Hematopoietic multipotent progenitor cell treated with erythropoietin and hydrocortisone succinate and interleukin-3 and kit ligand, for 17 days (in vitro differentiated cells): ENCODE measurements at places on chromosomes 7 and 10.
A peak's percentile ranks its signal among the peaks of the same experiment; 100 is the strongest.

- DNase-seq = no peak
Observed at GRCh38 chr7:18667466-18667865, 171.9 kb downstream of the HDAC9 start.

GRCh38 chr10:63699785-63700613 is 178.8 kb downstream of the REEP3 start:
- no peak for DNase-seq

- DNase-seq = no peak
Observed at GRCh38 chr7:42083284-42083683, 153.7 kb downstream of the GLI3 start.

DNA sequence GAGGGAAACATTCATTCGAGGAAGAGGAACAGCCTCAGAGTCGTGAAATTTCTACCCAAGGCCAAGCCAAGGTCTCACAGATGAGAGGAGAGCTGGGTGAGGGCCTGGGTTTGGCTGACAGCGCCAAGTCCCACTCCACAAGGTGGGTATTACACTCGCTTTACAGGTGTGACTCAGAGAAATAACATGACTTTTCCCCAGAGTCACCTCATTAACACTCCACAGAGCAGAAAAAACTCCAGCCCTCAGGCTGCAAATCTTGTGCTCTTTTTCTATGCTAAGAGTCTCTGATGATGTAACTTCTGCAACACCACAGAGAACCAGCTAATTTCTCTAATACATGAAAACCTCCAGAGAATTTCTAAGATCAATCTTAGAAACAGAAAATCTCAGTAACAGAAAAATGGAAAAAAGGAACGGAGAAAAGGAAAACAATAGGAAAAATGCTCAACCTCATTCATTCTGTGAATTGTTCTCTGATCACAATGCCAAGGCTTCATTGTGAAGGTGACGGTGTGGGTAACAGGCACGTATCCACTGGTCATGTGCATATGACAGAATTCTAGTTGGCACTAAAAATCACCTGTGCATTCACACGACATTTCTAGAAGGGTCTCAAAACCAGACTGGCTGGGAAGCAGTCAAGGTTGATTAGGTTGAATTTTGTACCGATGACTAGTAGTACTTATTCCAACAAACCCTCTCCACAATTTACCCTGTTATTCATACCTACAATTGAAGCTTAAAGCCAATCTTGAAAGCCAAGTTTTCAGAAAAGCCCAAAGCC is 20.3 kb downstream of the YWHAG start:
- no peak for DNase-seq

GRCh38 chr10:124006526-124006925 is 86.9 kb downstream of the CHST15 start:
- no peak for DNase-seq

- no peak for DNase-seq
Observed at GRCh38 chr7:157650801-157651200, 314.0 kb downstream of the DNAJB6 start.

DNA sequence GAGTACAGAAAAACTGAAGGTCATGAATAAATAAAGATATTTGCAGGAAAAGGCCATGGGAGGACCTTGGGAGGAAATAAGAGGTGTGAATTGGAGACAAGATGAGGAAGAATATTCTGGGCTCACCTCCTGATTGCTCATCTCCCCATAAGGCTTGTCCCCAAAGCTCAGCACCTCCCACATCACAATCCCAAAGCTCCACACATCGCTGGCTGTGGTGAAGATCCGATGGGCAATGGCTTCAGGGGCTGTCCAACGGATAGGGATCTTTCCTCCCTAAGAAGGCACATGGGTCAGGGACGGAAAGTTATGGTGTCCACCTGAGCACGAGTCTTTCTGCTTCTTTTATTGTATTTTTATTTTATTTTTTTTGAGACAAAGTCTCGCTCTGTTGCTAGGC is 12.9 kb downstream of the ZYX start:
- no peak for DNase-seq

- DNase-seq = no peak
Observed at GRCh38 chr10:127122831-127123230, 73.6 kb downstream of the INSYN2A start.

- no peak for DNase-seq
Observed at GRCh38 chr10:47264797-47265281, 35.2 kb upstream of the GDF10 start.

GRCh38 chr7:45187946-45188411 is 30.4 kb downstream of the RAMP3 start:
- DNase-seq = no peak

GRCh38 chr7:2104107-2104710 is 128.5 kb downstream of the MAD1L1 start:
- DNase-seq = peak; percentile 58

DNA sequence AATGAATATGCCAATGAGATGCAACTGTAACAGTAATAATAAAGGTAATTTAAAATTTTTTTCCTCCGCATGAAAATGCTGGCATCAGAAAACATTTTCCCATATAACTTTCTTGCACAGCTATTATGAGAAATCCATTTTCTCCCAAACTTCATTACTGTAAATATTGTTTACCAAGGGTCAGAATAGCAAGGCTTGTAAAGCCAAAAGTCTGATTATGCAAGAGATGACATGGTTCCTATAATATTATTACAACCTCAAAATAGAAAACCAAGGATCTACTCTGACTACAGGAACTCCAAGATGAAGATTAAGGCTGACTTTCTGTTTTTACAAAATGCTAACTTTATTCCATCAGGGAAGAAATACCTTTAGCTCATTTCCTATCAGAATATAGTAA is 162.7 kb upstream of the CDK1 start:
- no peak for DNase-seq

- no peak for DNase-seq
Observed at GRCh38 chr7:130182990-130183389, 22.2 kb downstream of the TMEM209 start.

DNA sequence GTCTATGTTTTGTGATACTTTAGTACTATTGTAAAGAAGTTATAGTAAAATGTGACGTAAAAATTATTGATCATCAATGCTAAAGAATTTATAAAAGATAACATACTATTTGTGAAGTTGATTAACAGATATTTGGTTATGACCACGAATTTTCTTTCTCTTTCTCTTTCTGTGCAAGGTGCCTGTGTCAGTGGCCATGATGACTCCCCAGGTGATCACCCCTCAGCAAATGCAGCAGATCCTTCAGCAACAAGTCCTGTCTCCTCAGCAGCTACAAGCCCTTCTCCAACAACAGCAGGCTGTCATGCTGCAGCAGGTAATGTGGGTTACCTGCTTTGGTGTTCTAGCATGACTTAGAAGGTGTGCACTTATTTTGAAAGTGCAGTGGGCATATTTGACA is 213.7 kb downstream of the FOXP2 start:
- DNase-seq = no peak

GRCh38 chr10:129744134-129745111 is 219.7 kb downstream of the EBF3 start:
- DNase-seq = no peak

DNA sequence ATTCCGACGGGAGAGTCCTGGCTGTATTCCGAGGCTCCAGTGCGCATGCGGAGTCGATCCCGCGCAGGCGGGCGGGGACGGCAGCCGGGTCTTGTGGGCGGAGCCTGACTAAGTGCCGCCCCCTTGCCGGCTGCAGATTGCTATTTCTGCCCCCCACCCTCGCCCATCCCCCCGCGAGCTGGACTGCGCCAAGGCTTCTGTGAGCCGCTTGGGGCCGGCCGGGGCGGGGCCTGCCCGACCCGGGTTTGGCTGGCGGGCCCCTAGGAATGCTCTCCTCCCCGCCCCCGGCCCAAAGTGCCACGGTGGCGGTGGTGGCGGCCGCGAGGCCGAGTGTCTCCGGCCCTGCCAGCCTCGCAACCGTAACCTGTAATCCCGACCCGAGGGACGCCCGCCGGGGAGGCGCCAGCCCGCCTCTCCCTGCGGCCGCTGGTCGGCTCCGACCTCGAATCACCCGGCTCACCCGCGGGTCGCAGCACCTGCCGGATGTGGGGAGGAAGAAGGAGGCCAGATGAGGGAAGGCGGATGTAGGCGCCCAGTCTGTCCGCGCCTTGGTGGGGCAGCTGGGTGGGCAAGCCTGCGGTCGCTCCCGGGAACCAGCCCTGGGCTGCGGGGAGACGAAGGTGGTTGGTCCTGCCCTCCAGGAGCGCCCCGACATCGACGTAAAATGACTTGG is 702 bp upstream of the KAZALD1 start:
- peak; percentile 61 for DNase-seq

- no peak for DNase-seq
Observed at GRCh38 chr7:16670731-16671344, 24.9 kb downstream of the BZW2 start.

GRCh38 chr10:93178226-93178625 is 104.5 kb downstream of the CYP26A1 start:
- DNase-seq = no peak

DNA sequence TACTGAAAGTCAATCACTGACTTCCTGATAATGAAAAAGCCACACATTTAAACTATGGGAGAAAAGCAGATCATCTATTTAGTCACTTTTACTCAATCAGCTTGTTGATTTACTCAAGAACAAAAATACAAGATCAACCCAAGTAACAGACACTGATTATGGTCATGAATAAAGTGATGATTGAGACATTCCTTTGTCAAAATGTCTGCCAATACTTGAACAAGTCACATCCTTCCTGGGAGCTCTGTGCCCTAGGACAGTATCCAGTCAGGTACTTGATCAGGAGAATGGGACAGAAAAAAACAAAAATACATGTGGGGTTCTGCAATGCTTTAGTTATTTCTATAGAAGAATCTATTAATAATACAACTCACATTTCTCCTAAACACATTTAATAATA is 150.0 kb upstream of the NEBL start:
- DNase-seq = no peak

- DNase-seq = no peak
Observed at GRCh38 chr7:67807826-67808225, 811.2 kb downstream of the TYW1 start.

DNA sequence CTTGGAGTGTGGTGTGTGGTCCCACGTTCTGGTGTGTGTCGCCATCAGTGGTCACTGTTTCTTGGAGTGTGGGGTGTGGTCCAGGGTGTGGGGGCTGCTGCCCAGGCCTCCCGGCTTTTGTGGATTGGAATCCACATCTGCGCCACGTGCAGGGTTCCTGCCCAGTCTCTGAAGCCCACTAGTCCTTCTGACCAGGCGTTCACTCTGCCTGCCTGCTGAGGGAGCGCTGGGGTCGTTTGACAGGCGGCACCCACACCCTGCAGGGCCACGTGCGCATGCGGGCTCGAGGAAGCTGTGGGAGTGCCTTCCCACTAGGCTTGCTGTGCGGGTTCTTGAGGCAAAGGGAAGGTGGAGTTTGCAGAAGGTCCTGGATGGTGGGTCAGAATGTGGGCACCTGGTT is 51.4 kb downstream of the INPP5A start:
- DNase-seq = no peak

DNA sequence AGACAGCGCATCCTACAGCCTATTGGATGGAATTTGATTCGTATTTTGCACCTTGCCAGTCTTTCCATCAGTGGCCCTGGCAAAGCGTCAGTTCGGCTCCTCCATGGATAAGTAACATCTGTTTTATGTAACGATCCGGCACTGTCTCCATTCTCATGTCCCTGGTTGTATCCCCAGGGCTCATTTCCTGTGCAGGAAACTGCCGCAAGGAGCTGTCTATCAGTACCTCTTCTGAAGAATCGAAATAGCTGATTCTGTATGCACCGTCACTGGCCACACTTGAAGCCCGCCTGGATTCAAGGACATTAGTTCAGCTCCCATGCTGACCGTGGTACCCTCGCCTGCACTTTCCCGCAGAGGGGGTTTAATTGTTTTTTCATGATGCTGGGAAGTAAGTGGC is 53.1 kb upstream of the NPS start:
- no peak for DNase-seq

GRCh38 chr7:122827763-122828162 is 58.5 kb downstream of the CADPS2 start:
- no peak for DNase-seq

GRCh38 chr10:121497513-121498470 is 100.5 kb downstream of the FGFR2 start:
- no peak for DNase-seq

GRCh38 chr10:132850246-132850645 is 64.3 kb upstream of the NKX6-2 start:
- no peak for DNase-seq

DNA sequence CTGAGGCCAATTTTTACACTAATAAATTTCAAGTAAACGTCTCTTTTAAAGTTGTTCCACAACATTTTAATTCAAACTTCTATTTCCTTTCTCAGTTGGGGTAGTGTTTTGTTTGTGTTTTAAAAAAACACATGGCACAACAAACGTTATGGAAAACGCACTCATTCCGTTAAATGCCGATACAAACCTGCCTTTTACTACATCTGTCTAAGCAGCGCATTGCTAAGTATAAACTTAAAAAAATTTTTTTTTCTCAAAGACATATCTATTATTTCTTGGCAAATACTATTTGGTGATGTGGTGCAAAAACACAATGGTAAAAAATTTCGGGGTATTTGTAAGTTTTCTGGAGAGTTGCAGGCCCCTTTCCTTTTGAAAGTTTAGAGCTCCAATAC is 1.4 kb downstream of the SKIDA1 start:
- no peak for DNase-seq

GRCh38 chr10:71952745-71953144 is 11.4 kb upstream of the CHST3 start:
- no peak for DNase-seq

- no peak for DNase-seq
Observed at GRCh38 chr7:39623732-39624441, 515 bp downstream of the RALA start.

- DNase-seq = no peak
Observed at GRCh38 chr7:158246960-158247673, 340.5 kb downstream of the PTPRN2 start.

DNA sequence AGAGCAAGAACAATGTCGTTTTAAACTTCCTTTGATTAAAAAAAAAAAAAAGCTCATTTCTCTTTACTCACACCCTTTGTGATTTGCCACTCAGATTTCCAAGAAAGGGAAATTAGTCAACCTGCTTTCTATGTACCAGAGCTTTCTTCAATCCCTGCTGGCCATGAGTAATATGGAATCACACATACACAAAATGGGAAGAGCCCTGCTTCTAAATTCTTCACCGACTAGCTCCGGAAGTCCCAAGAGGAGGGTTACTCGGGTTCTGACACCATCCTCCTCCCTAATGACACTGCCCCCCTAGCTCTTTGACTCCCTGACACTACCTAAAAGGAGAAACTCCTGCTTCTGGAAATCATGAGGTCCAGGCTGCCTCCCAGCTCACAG is 81.8 kb upstream of the SFMBT2 start:
- DNase-seq = no peak

- no peak for DNase-seq
Observed at GRCh38 chr7:118764221-118764620, 539.7 kb downstream of the ANKRD7 start.

DNA sequence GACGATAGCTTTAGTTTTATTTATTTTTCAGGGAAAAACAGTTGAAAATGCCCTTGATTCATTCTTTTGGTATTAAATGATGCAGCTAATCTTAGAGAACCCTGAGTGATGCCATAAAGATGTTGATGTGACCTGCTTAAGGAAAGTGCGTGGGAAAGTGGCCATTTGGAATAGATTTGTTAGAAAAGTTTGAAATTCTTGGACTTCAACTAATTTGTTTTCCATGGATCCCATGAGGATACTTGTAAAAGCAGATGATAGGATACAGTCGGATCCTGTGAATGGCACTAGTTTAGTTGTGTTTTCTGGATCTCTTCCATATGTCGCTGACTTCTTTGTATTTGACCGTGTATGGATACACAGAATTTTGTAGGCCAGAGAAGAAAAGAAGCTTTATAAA is 69.0 kb downstream of the SEPTIN7 start:
- no peak for DNase-seq

- DNase-seq = no peak
Observed at GRCh38 chr7:131861620-131862346, 305.4 kb upstream of the PODXL start.
